Femur (tissue), 1 donor: ENCODE measurements at places on chromosomes 7 and 10.

GRCh38 chr10:32121648-32122047, 65.4 kb upstream of the KIF5B start:
- no peak for DNase-seq

- DNase-seq, result no peak
Measured at GRCh38 chr10:3687510-3688081, 97.4 kb downstream of the KLF6 start.

DNA sequence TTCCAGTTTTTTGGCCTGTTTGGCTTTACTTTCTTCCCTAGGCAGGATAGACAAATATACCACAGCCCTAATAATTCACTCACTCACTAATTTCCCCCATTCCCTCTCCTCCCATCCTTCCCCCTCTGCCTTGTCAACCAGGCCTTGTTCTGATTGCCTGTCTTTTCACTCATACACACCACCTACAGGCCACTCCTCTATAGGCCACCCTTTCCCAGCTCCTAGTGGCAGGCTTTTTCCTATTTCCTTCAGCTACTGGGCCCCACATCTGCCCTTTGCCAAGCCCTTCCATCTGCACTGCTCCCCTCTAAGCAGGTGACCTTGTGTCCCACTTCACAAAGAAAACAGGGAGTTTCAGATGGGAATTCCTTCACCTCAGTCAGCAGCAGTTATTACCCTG, 59.8 kb upstream of the MSRB2 start:
- no peak for DNase-seq

GRCh38 chr7:26409661-26410547, 118.2 kb downstream of the SNX10 start:
- DNase-seq, result no peak

DNA sequence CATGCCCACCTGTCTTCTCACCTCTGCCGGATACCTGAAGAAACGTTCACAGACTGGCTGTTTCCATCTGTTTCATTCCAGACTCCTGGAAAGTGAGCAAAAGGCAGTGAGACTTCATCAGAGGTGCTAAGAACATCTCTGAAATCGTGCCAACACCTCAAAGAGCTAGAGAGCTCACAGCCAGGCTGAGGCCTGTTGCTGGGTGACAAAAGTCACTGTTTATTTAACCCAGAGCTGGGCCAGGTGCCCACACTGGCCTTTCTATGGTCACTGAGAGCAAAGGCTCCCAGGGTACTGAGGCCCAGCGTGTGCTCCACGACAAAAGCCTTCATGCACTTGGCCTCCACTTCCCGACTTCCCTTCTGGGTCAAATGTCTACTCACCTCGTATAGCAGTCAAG, 3.7 kb upstream of the NANOS1 start:
- peak; percentile 28 for DNase-seq

GRCh38 chr10:2910656-2911055, 156.7 kb upstream of the PFKP start:
- no peak for DNase-seq
